ENCODE measurements at places on chromosomes 5 and 9. TPM values are rescaled to one million over a fixed set of nuclear protein-coding genes. Genes with fewer than 3 reads are reported as not detected.

DNA sequence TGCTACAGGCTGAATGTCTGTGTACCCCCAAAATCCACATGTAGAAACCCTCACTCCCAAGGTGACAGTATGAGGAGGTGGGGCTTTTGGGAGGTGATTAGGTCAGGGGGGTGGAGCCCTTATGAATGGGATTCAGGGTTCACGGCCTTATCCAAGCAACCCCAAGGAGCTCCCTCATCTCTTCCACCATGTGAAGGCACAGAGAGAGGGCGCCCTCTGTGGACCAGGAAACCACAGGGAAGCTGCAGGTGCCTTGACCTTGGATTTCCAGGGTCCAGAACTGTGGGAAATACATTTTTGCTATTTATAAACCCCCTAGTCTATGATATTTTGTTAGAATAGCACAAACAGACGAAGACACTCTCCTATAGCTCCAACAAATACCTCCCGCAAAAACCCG, 53.6 kb upstream of the IRX2 start:
- no peaks in the 10 kb centered on the region for H3K36me3 ChIP-seq
- no peaks in the 10 kb centered on the region for H3K4me1 ChIP-seq
- no peak for DNase-seq
- H3K4me3 ChIP-seq = no peak overlapping the region

GRCh38 chr5:127834094-127834531, 130.9 kb downstream of the CCDC192 start:
- no peak overlapping the region for H3K27ac ChIP-seq
- H3K4me1 ChIP-seq = no peaks in the 10 kb centered on the region
- H3K36me3 ChIP-seq = no peaks in the 10 kb centered on the region
- no peak for DNase-seq
- H3K27me3 ChIP-seq = peaks cover 3% of the 10 kb centered on the region

DNA sequence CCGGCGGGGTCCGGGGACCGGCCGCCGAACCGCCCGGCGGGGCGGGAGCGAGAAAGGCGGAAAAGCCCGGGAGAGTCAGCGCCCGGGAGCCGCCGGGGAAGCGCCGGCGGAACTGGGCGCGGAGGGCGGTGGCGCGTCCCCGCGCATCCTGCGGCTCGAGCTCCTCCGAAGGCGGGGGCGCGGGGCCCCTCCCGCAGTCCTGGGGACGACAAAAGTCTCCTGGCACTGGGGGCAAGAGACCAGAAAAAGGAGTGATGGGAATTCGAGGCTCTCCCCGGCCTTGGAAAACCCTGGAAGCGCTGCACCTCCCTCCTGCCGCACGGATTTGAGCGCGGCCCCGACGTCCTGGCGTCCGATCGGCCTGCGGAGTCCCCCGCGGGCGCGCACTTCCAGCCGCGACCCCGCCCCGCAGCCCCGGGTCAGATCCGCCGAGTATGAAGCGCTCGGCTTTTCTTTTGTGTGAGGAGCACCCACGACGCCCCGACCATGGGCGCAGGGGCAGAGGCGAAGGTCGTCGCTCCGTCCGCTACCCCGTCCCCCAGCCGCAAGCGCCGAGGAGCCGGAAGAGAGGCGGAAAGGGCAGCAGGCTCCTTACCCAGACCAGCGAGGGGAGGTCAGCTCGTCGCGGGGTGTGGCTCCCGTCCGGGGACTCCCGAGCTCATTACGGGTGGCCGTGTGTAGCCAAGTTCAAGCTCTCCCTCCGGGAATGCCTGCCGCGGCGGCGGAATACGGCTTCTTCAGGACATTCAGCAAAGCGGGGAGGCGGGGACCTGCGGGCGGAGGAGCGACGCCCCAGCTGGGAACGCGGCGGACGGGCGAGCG, at the start of gene EPB41L4A:
Gene EPB41L4A, minus strand, starts transcription at position 114 of the 822 bp plus-strand sequence. CDS start 238 bp downstream, outside the sequence.
- no peaks in the 10 kb centered on the region for H3K36me3 ChIP-seq
- H3K27ac ChIP-seq = no peak within 1 kb of the TSS
- peak; percentile 23 for DNase-seq
- peaks cover 10% of the 10 kb centered on the region for H3K4me1 ChIP-seq
- peak within 1 kb of the TSS; percentile 63 for H3K4me3 ChIP-seq

DNA sequence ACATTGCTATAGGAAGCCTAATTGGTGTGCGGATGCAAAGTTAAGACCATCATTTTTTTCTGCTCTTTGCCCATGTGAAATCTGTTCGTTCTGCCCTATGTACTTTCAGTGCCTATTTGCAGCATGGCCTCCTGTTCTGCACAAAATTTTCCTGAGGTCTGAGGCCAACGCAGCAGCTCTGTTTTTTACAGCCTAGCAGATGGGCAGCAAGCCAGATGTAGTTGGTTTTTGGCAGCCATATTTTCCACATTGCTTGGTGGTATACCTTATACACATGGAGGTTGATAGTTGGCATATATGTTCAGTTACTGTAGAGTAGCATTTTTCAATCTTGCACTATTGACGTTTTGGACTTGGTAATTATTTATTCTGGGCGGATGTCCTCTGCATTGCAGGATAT, 133.5 kb upstream of the MRPS30 start:
- no peak overlapping the region for H3K27ac ChIP-seq
- H3K4me3 ChIP-seq = no peak overlapping the region

- H3K27ac ChIP-seq = no peak overlapping the region
- no peak overlapping the region for H3K4me3 ChIP-seq
- no peak for DNase-seq
- H3K27me3 ChIP-seq = peaks cover 11% of the 10 kb centered on the region
- H3K4me1 ChIP-seq = no peaks in the 10 kb centered on the region
Observed at GRCh38 chr9:72817413-72817812, 135.4 kb downstream of the ALDH1A1 start.

GRCh38 chr9:908536-909205, 67.2 kb downstream of the DMRT1 start:
- H3K36me3 ChIP-seq = no peaks in the 10 kb centered on the region
- peaks cover 46% of the 10 kb centered on the region for H3K27me3 ChIP-seq
- DNase-seq = no peak
- no peaks in the 10 kb centered on the region for H3K4me1 ChIP-seq
- H3K27ac ChIP-seq = no peak overlapping the region

DNA sequence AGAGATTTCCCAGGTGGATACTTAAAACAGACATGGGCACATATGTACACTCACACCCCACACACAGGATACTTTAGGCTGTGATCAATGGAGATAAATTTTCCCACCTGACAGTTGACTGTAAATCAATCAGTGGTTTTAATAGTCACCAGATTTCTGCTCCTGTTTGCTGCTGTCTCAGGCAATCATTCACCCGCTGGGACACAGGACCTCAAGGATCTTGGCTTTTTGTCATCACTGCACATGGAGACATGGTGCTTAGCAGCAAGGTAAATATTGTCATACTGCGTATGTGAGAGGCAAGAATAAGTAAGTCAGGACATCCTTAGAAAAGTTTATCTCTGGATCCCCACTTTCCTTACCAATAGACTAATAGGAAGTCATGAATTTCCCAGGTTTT, 60.8 kb upstream of the KLF9 start:
- no peaks in the 10 kb centered on the region for H3K36me3 ChIP-seq
- H3K4me3 ChIP-seq = no peak overlapping the region
- H3K4me1 ChIP-seq = peaks cover 10% of the 10 kb centered on the region
- H3K27me3 ChIP-seq = no peaks in the 10 kb centered on the region

GRCh38 chr9:121746411-121746810, 95.0 kb downstream of the DAB2IP start:
- H3K27ac ChIP-seq = no peak overlapping the region
- H3K27me3 ChIP-seq = no peaks in the 10 kb centered on the region
- H3K36me3 ChIP-seq = no peaks in the 10 kb centered on the region
- no peak for DNase-seq
- H3K4me1 ChIP-seq = peaks cover 11% of the 10 kb centered on the region
- H3K4me3 ChIP-seq = no peak overlapping the region

- H3K36me3 ChIP-seq = peaks cover 3% of the 10 kb centered on the region
- no peak overlapping the region for H3K27ac ChIP-seq
- DNase-seq = no peak
- no peaks in the 10 kb centered on the region for H3K27me3 ChIP-seq
Observed at GRCh38 chr9:71955300-71955915, 44.0 kb downstream of the C9orf85 start.

GRCh38 chr5:98786191-98786853, 12.9 kb downstream of the RGMB start:
- no peak overlapping the region for H3K27ac ChIP-seq
- peaks cover 24% of the 10 kb centered on the region for H3K4me1 ChIP-seq
- no peak for DNase-seq

- no peaks in the 10 kb centered on the region for H3K4me1 ChIP-seq
- DNase-seq = no peak
- no peak overlapping the region for H3K4me3 ChIP-seq
- H3K27ac ChIP-seq = no peak overlapping the region
Observed at GRCh38 chr9:124708074-124708473, 63.0 kb downstream of the NR6A1 start.

- H3K27me3 ChIP-seq = no peaks in the 10 kb centered on the region
- no peak overlapping the region for H3K27ac ChIP-seq
- peaks cover 71% of the 10 kb centered on the region for H3K4me1 ChIP-seq
- H3K4me3 ChIP-seq = no peak overlapping the region
- DNase-seq = no peak
- no peaks in the 10 kb centered on the region for H3K36me3 ChIP-seq
Observed at GRCh38 chr5:56147106-56147505, 86.0 kb downstream of the ANKRD55 start.

GRCh38 chr5:39148983-39149534, 70.3 kb downstream of the FYB1 start:
- no peak overlapping the region for H3K4me3 ChIP-seq
- no peak for DNase-seq
- H3K27me3 ChIP-seq = no peaks in the 10 kb centered on the region
- H3K4me1 ChIP-seq = peaks cover 75% of the 10 kb centered on the region
- H3K36me3 ChIP-seq = peaks cover 39% of the 10 kb centered on the region

DNA sequence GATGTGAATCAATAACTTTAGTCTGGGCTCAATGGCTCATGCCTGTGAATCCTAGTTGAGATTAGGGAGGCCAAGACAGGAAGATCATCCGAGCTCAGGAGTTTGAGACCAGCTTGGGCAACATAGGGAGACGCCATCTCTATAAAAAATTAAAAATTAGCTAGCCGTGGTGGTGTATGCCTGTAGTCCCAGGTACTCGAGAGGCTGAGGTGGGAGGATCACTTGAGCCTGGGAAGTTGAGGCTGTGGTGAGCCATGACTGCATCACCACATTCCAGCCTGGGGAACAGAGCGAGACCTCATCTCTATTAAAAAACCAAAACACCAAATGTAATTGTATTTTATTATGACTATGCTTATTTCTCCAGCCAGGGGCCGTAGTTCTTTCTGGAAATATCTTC, 69.6 kb upstream of the NR5A1 start:
- no peak overlapping the region for H3K27ac ChIP-seq
- H3K4me3 ChIP-seq = no peak overlapping the region
- DNase-seq = no peak
- peaks cover 7% of the 10 kb centered on the region for H3K27me3 ChIP-seq

GRCh38 chr9:127628758-127629467, 16.8 kb downstream of the STXBP1 start:
- peaks cover 2% of the 10 kb centered on the region for H3K4me1 ChIP-seq
- H3K27ac ChIP-seq = no peak overlapping the region
- no peak for DNase-seq
- H3K4me3 ChIP-seq = no peak overlapping the region

GRCh38 chr9:112364761-112365160, 15.1 kb upstream of the HSDL2 start:
- H3K4me1 ChIP-seq = peaks cover 10% of the 10 kb centered on the region
- DNase-seq = no peak
- no peak overlapping the region for H3K27ac ChIP-seq
- peaks cover 4% of the 10 kb centered on the region for H3K36me3 ChIP-seq
- no peak overlapping the region for H3K4me3 ChIP-seq

DNA sequence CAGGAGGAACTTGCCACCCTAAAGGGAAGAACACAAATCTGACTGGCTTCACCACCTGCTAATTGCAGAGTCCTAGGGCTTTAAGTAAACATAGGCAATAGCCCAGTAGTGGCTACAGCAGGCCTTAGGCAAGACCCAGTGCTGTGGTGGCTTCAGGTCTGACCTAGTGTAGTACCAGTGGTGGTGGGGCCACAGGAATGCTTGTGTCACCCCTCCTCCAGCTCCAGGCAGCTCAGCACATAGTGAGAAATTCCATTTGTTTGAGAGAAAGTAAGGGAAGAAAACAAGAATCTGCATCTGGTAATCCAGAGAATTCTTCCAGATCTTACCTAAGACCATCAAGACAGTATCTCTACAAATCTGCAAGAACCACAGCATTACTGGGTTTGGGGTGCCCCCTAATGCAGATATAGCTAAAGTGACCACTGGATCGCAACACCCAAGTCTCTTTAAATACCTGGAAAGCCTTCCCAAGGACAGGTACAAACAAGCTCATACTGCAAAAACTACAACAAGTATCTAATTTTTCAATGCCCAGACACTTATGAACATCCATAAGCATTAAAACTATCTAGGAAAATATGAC, 102.6 kb upstream of the TRPM3 start:
- no peaks in the 10 kb centered on the region for H3K36me3 ChIP-seq
- DNase-seq = no peak
- H3K4me3 ChIP-seq = no peak overlapping the region
- peaks cover 2% of the 10 kb centered on the region for H3K27me3 ChIP-seq
- H3K27ac ChIP-seq = no peak overlapping the region
- H3K4me1 ChIP-seq = no peaks in the 10 kb centered on the region

DNA sequence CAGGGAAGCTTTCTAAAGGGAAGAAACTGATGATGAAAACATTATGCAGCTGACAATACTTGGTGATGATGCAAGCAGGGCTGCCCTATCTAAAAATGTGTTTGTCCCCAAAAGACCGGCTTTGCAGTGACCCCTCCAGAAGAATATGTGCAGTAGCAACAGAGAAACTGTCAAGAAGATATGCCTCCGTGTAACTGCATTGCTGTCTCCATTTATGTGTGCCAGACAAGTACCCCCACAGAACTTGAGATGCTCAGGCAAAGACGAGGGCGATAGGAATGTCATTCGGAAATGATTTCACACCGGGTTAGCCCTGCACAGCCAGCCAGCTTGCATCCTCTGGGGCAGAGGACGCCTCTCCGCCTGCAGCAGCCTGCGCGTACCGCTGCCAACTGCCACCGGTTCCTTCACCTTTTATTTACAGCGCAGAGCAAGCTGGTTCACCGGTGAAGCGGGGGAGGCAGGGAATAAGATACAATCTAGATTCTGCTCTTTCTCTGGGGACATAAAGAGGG, 2.0 kb downstream of the GABBR2 start:
- no peak overlapping the region for H3K4me3 ChIP-seq
- no peak overlapping the region for H3K27ac ChIP-seq
- no peaks in the 10 kb centered on the region for H3K4me1 ChIP-seq
- peak; percentile 9 for DNase-seq
- H3K27me3 ChIP-seq = peaks cover 50% of the 10 kb centered on the region

GRCh38 chr9:81669041-81669651, 20.2 kb downstream of the TLE1 start:
- H3K4me3 ChIP-seq = no peak overlapping the region
- DNase-seq = no peak
- no peak overlapping the region for H3K27ac ChIP-seq
- H3K27me3 ChIP-seq = no peaks in the 10 kb centered on the region
- H3K4me1 ChIP-seq = no peaks in the 10 kb centered on the region

- no peaks in the 10 kb centered on the region for H3K27me3 ChIP-seq
- no peak for DNase-seq
- H3K4me3 ChIP-seq = no peak overlapping the region
- no peaks in the 10 kb centered on the region for H3K36me3 ChIP-seq
Observed at GRCh38 chr5:5044247-5044840, 95.8 kb upstream of the ADAMTS16 start.

Gene ADAMTSL2
- 0.11 TPM for total RNA-seq

Gene STC2
- 49.6 TPM for total RNA-seq

Gene AJM1
- total RNA-seq = 4.3 TPM

Gene CAMK2A
- not detected for total RNA-seq

Gene HCN1
- not detected for total RNA-seq

Gene HRCT1
- not detected for total RNA-seq

Gene IL5
- total RNA-seq = 0.69 TPM

Gene SERF1B
- total RNA-seq = 10.3 TPM
